Stimulated activated CD8-positive, alpha-beta memory T cell treated with anti-CD3 and anti-CD28 coated beads, Interleukin-4, amount 100 ng/mL, for 1 hour (primary cell): ENCODE measurements at places on chromosomes 6 and 20.
A peak's percentile ranks its signal among the peaks of the same experiment; 100 is the strongest.

GRCh38 chr6:7974565-7974937 lies 64.0 kb upstream of the TXNDC5 start:
- DNase-seq, result no peak

DNA sequence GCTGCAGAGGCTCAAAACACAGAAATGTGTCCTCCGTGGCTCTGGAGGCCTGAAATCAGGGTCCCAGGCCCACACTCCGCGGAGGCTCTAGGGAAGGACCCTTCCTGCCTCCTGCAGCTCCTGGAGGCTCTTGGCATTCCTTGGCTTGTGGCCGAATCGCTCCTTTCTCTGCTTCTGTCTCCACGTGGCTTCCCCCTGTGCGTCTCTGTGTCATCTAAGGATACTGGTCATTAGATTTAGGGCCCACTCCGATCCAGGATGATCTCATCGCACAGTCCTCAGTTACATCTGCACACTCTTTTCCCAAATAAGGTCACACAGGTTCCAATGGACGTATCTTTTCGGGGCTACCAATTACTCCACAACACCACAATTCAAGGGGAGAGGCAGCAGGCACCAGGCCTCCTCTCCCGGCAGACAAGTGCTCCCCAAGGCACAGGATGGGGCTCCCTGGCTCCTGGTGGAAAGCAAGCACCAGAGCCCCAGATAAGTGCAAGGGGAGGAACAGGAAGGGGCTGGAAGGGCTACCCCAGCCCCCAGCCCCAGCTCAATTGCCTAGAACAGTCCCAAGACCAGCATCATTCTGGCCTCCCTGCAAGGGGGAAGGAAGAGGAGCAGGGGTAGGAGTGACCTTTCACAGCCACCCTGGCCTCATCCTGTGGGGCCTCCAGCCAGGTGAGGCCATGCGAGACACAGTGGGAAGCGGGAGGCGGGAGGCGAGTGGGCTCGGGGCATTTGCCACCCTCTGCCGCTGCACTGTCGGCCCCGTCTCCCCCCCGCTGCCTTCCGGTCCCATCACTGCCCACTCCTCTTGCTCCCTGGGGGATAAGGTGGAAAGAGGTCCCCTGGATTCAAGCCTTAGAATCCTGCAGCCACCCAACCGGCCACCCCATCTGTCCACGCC lies 16.3 kb downstream of the NTSR1 start:
- DNase-seq, result no peak

- no peak for DNase-seq
Observed at GRCh38 chr6:108337721-108338120, 42.9 kb downstream of the AFG1L start.

- peak; percentile 6 for DNase-seq
Observed at GRCh38 chr6:27251112-27251605, 3.7 kb downstream of the PRSS16 start.

DNA sequence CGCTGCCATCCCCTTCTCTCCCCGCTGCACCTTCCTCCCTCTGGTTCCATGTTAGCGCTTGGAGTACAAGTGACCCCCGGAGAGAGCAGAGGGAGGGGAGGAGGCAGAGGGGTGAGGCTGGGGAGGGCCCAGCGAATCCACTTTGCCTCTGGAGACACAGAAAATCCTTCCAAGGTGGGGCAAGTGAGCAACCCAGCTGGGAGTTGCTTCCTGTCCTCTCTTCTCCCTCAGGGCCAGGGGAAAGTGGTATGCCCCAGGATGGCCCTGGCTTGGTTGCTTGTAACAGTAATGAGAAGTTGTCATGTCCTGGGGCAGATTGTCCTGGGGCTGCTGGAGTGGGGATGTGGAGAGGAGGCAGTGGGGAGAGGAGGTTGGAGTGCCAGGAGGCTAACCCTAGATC lies 691 bp upstream of the ANGPT4 start:
- DNase-seq, result no peak
